ENCODE measurements at places on chromosomes 13 and 19. TPM values are rescaled to one million over a fixed set of nuclear protein-coding genes. Genes with fewer than 3 reads are reported as not detected.

Gene TEX101
- not detected for total RNA-seq

Gene SIGLEC5
- not detected for total RNA-seq

Gene SULT2A1
- total RNA-seq: 0.27 TPM

Gene KLK13
- total RNA-seq: 3.2 TPM

Gene OR10H1
- 0.17 TPM for total RNA-seq

Gene ICAM5
- total RNA-seq: 53.9 TPM

Gene CYP2A7
- total RNA-seq: not detected

Gene KLK14
- total RNA-seq: 0.76 TPM

Gene SBSN
- 0.66 TPM for total RNA-seq

Gene ZIC2
- 44.4 TPM for total RNA-seq

Gene DAND5
- total RNA-seq: 0.25 TPM

Gene FSD1
- total RNA-seq: 20.1 TPM

Gene CGB3
- total RNA-seq: not detected

Gene PLEKHF1
- total RNA-seq: 5.5 TPM

Gene ZNF724
- 7.1 TPM for total RNA-seq

Gene ZNF772
- total RNA-seq: 0.37 TPM

Gene KLK1
- 3.3 TPM for total RNA-seq

Gene NLRP5
- 0.30 TPM for total RNA-seq

Gene KLF1
- total RNA-seq: not detected

Gene RNF126
- 93.8 TPM for total RNA-seq

Gene HCN2
- 2.4 TPM for total RNA-seq

Gene ZNF610
- total RNA-seq: not detected

Gene LMTK3
- total RNA-seq: 19.9 TPM

Gene CLASRP
- 79.9 TPM for total RNA-seq

Gene PPP1R37
- 32.7 TPM for total RNA-seq

Gene EHD2
- 60.5 TPM for total RNA-seq

Gene CRX
- total RNA-seq: not detected

Gene CD79A
- 0.69 TPM for total RNA-seq

Gene WDR88
- total RNA-seq: not detected

Gene RFXAP
- 4.4 TPM for total RNA-seq

Gene QPCTL
- total RNA-seq: 19.5 TPM

Gene FAM216B
- total RNA-seq: not detected

Gene ACTMAP
- 16.8 TPM for total RNA-seq

All from HCT116 (cell line).